ENCODE measurements at places on chromosomes 6 and 20.

- DNase-seq: no peak
Measured at GRCh38 chr6:37382994-37383765, 29.4 kb downstream of the RNF8 start.

DNA sequence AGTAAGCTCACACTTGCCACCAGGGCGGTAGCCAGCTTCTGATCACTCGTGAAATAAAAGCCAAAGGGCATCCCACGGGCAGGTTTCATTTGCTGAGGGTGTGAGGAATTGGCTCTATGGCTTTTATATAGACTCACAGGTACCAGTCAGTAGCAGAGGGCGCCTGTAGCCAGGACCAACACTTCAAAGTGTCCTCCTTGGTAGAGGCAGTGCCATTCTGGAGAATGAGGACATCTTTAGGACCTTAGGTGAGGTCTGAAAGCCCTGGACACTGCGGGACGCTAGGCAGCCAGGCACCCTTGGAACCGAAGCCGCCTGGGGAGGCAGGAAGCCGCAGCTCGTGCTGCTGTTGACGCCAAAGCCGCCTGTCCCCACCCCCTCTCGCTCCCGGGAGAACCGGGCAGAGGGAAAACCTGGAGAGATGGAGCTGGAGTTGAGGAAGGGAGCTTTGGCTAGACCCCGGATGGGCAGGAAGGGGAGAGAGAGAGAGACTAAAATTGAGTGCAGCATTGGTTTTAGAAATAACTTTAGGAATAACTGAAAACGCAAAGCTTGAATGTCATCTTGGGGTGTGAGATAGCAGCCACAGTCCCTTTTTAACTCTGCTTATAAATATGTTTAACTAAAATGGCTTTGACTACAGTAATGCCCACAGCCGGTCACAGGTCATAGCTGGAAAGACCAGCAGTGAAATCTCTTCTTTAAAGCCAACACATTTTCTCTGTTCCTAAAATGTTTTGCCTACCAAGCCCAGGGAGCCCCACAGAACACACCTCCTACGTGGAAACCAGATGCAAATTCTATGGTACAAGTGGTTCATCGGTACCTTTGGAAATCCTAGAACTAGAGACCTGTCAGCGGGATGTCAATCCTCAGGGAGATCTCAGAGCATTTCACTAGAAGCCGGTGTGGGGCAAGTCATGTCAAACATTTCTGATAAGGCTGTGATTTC lies 128.5 kb upstream of the CDYL start:
- no peak for DNase-seq

GRCh38 chr6:4776493-4777393 lies 539 bp downstream of the CDYL start:
- no peak for DNase-seq

- DNase-seq: no peak
Measured at GRCh38 chr6:160203522-160203921, 55.1 kb downstream of the SLC22A2 start.

DNA sequence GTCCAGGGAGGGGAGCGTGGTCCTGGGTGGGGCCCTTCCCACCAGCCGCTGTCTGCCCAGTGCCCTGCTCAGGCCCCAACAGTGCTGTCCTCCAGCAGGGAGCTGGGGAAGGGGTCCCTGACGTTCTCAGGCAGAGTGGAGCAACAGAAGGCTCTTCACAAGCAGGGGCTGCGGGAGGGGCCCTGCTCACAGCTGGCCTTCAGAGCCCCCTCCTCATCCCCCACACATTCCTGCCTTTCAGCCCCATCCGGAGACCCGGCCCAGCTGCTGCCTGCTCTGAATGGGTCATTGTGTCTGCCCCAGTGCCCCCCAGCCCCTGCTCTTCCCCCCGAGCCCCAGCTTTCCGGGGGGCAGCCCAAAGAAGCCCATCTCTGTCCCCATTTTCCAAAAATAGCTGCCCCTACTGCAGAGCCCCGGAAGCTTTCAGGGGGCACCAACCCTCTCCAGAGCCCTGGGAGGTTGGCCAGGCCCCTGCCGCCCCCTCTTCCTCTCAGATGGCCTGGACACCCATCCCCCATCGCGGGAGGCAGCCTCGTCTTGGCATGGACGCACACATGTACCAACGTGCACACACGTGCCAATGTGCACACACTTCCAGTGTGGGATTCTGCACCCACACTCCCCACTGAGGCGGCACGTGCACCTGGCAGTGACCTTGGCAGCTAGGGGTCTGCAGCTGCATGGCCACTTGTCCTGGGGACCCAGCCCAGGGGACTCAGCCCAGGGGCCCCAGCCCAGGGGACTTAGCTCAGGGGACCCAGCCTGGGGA lies 3.7 kb downstream of the COL20A1 start:
- DNase-seq: no peak

DNA sequence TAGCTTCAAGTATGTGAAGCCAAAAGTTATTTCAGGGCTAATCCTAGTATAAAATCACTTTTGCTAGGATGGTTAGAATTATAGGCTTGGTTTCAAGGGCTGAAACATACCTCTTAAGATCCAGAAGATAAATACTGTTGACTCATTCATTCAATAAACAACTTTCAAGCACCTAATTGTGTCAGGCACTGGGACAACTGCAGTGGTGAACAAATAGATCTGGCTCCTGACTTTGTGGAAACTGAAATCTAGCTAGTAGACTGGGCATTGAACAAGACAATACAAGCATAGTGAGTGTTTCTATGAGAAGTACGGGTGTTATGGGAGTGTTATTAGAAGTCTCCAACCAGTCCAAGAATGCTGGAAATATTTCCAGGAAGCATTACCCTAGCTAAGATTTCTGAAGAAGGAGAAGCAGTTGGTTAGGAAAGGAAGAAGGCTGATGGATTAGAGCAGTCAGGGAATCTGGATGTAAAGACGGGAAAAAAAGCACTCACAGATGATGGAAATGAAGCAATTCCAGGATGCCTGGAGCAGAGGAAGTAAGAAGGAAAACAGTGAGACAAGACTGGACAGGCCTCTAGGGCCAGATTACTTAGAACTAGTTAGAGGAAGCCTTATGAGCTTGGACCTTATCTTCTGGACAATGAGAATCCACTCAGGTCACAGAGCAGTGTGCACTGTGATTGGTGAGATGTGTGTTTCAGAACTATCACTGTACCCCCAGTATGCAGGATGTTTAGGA lies 132.6 kb upstream of the RAB32 start:
- DNase-seq: no peak

GRCh38 chr20:48066246-48066645 lies 281.0 kb upstream of the SULF2 start:
- no peak for DNase-seq

DNA sequence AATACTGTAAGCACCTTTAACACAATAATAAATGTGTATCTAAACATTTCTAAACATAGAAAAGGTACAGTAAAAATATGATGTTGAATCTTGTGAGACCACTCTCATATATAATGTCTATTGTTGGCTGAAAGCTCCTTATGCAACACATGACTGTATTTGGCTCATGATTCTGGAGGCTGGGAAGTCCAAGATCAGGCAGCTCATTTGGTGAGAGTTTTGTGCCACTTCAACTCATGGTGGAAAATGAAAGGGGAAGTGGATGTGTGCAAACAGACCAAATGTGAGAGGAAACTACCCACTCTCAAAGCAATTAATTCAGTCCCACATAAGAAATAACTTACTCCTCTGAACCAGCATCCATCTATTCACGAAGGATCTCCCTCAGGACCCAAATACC lies 257.7 kb upstream of the OPRM1 start:
- DNase-seq: no peak

DNA sequence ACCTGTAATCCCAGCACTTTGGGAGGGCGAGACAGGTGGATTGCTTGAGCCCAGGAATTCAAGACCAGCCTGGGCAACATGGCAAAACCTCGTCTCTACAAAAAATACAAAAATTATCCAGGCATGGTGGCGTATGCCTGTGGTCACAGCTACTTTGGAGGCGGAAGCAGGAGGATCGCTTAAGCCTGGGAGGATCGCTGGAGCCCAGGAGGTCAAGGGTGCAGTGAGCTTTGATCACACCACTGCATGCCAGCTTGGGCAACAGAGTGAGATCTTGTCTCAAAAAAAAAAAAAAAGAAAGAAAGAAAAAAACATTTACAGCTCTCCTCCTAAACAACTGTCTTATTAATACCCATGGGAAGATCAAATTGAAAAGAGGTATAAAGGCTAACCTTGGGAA lies 8.8 kb upstream of the MYMX start:
- DNase-seq: no peak
